Right atrium auricular region (tissue), 2 donors: ENCODE measurements at places on chromosomes 6 and 20. TPM values are rescaled to one million over a fixed set of nuclear protein-coding genes. Genes with fewer than 3 reads are reported as not detected.

GRCh38 chr6:34032856-34033255 lies 113.0 kb downstream of the GRM4 start:
- no peak for DNase-seq

DNA sequence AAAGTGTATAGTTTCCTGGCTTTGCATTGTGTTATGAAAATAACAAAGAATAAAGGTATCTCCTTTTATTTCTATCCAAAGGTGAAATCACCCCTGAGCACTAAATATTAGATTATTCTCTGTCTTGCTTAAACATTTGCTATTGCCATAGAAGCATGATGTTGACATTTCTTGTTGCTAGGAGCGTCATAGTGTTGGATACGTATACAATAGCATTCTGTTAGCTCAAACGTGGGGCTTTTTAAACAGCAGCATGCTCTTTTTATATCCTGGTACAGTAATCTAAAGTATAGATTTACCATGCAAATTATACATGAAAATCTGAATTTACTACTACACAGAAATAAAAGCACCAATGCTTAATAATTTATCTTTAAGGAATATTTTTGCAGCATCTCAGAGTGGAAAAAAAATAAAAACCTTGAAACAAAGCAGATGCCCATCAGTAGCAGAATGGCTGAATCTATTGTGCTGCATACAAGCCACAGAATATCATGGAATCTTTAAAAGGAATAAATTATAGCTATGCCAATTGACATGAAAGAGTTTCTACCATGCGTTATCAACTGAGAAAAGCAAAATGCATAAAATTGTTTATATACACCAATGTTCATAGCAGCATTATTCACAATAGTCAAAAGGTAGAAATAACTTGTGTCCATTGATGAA lies 9.6 kb upstream of the HSF2 start:
- no peak for DNase-seq

- DNase-seq: no peak
These were observed 57.4 kb upstream of the DDR1 start for GRCh38 chr6:30826961-30827342.

GRCh38 chr20:62088258-62089127 lies 22.8 kb upstream of the TAF4 start:
- no peak for DNase-seq

DNA sequence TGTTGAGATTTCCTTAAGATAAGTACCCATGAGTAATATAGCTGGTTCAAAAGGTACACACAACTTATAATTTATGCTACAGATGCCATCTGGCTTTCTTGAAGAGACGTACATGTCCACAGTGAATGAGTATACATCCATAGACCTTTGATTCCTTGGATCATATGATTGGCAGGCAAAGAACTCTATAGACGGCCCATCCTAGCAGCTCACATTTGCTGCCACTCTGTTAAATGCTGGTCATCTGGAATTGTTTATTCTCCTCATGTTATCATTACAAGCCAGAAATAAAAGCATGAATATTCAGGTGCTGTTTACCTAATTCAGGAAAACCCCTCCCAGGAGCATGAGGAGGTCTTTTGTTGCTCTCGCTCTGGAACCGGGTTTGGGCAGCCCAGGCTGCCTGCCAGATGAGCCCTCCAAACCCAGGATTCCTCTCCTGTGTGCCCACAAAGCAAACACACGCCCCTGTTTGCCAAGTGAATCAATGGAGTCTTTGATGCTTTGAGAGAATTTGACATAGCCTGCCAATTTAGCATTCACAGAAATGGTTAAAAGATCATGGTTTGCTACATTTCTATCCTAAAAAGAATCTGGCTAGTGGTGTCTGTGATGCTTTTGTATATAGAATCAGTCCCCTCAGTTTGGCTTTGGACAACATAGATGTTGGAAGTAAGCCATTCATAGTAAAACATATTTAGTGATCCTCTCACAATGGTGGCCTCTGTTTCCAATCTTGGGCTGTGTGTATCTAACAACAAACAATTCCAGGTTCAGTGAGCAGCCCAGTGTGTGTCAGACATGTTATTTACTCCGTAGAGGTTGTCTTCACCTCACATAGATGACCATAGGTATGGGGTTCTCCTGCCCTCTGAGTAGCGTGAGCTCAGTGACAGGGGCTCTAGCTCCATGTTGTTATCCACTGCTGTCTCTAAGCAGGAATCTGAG lies 17.5 kb upstream of the PLCG1 start:
- DNase-seq: no peak

- DNase-seq: no peak
These were observed 13.1 kb upstream of the FAM110A start for GRCh38 chr20:820323-820953.

DNA sequence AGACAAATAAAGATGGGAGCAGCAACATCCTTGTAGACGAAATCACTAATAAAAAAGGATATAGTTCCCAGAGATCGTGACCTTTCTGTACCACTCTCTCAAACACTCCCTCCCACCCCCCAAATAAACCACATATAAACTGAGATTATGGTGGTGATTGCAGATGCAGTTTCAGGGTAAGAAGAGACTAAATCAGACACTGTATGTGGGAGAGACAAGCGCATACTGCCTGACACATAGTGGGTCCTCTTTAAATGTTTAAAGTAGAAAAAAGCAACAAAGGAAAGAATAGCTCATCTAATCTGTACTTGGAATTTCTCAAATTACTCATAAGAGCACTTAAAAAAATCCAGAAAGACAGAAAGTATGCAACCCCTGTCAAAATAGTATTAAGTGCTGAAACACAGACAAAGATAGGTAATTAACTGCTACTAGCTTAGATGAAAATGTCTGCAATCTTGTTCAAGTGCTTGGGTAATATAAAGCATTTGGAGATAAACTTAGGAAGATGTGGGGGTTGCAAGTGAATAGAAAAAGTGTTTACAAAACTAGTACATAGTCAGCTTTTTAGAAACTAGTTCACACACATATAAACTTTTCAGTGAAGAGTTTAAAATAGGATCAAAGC lies 151.6 kb downstream of the BACH2 start:
- no peak for DNase-seq

The CYP39A1 gene
- 7.0 TPM for total RNA-seq

The IP6K3 gene
- total RNA-seq: 29.9 TPM
